ENCODE measurements at places on chromosomes 2 and 18. TPM values are rescaled to one million over a fixed set of nuclear protein-coding genes. Genes with fewer than 3 reads are reported as not detected.

Gene IL1R2
- total RNA-seq = 1.4 TPM

Gene MOCOS
- 0.40 TPM for total RNA-seq

Gene GREB1L
- total RNA-seq = 8.0 TPM

Gene SERPINB3
- total RNA-seq = not detected

Gene LYPD1
- not detected for total RNA-seq

Gene GALR1
- 0.05 TPM for total RNA-seq

Gene CLEC4F
- 0.08 TPM for total RNA-seq

Gene DRC1
- not detected for total RNA-seq

Gene CD302
- total RNA-seq = 19.7 TPM

Gene SERPINB5
- not detected for total RNA-seq

Gene REL
- 4.4 TPM for total RNA-seq

Gene MAT2A
- 116 TPM for total RNA-seq

Gene MAP2
- total RNA-seq = 2.8 TPM

Gene GAREM2
- total RNA-seq = 1.3 TPM

Gene ZC3H15
- 25.8 TPM for total RNA-seq

Gene IL1RN
- 0.51 TPM for total RNA-seq

Gene NR4A2
- total RNA-seq = 1.5 TPM

Gene IGFBP5
- 134 TPM for total RNA-seq

Gene ACOXL
- not detected for total RNA-seq

Gene RAB6C
- total RNA-seq = 0.22 TPM

Gene SCYGR2
- not detected for total RNA-seq

Gene SLC11A1
- 4.4 TPM for total RNA-seq

Gene C2orf15
- 0.22 TPM for total RNA-seq

Gene AKAIN1
- total RNA-seq = not detected

Gene ARID5A
- 9.4 TPM for total RNA-seq

Gene TTC21B
- 11.7 TPM for total RNA-seq

Gene SKA1
- 0.65 TPM for total RNA-seq

Gene CFAP221
- total RNA-seq = 0.67 TPM

Gene CCDC150
- total RNA-seq = 0.97 TPM

Gene RIT2
- not detected for total RNA-seq

Gene PCARE
- 0.67 TPM for total RNA-seq

Gene PLCD4
- 0.62 TPM for total RNA-seq

Gene BOK
- 3.8 TPM for total RNA-seq

Gene HOXD13
- total RNA-seq = not detected

Gene MAL
- total RNA-seq = 5.5 TPM

Gene SPC25
- total RNA-seq = 0.38 TPM

Gene FSHR
- total RNA-seq = 0.46 TPM

Gene LINC00305
- not detected for total RNA-seq

Gene ANKRD39
- 14.6 TPM for total RNA-seq

Gene RTTN
- total RNA-seq = 11.1 TPM

Data from Right ventricle myocardium superior (tissue), 1 donor.